ENCODE measurements at places on chromosomes 5 and 9. TPM values are rescaled to one million over a fixed set of nuclear protein-coding genes. Genes with fewer than 3 reads are reported as not detected.

Gene CARTPT
- polyA plus RNA-seq = not detected

Gene NEUROG1
- not detected for polyA plus RNA-seq

Gene ZNF366
- 2.7 TPM for polyA plus RNA-seq

GRCh38 chr9:127096208-127096607 lies 26.2 kb downstream of the ANGPTL2 start:
- DNase-seq = peak; percentile 92

GRCh38 chr5:112878760-112879159 lies 17.7 kb downstream of the SRP19 start:
- DNase-seq = no peak

GRCh38 chr9:89311346-89312221 lies 589 bp downstream of the CKS2 start:
- DNase-seq = peak; percentile 36
